CD14-positive monocyte (primary cell): ENCODE measurements at places on chromosomes 12 and 14. TPM values are rescaled to one million over a fixed set of nuclear protein-coding genes. Genes with fewer than 3 reads are reported as not detected.
A peak's percentile ranks its signal among the peaks of the same experiment; 100 is the strongest.

Gene KSR2
- not detected for polyA plus RNA-seq

DNA sequence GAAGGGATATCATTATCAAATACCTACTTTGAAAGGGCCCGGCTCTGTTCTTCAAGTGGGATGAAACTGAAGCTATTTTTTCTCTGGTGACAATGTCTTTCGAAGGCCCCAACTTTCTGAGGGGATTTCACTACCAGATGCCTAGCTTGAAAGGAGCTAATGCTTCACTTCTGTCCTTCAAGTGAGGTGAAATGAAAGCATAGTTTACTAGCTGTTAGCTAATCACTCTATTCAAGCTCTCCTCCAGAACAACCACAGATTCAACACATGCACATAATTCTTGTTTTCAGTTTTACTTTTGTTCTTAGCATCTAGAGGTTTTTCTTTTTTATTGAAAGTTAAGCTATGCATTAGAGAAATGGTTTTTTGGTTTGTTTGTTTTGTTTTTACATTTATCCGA lies 571.4 kb downstream of the NOVA1 start:
- H3K4me1 ChIP-seq, result no peaks in the 10 kb centered on the region
- H3K4me3 ChIP-seq, result no peak overlapping the region
- H3K27ac ChIP-seq, result no peak overlapping the region
- no peak for DNase-seq

DNA sequence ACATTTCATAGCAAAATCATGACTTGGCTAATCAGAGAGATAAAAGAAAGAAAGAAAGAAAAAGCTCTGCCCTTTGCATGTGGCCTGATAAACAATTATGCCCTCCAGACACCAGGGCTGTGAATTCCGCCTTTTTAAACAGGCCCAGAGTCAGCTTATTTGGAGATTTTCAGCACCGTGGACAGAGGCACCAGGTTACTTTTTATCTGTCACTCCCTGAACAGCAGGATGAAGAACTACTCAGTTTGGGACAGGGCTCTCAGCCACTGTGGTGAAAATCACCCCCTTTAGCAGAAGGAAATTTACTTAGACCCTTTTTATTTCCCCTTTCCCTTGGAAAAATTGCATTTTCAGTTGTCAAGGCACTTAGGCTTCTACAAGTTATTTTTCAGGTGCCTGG lies 359.9 kb downstream of the NRXN3 start:
- no peaks in the 10 kb centered on the region for H3K4me1 ChIP-seq
- H3K36me3 ChIP-seq, result no peaks in the 10 kb centered on the region
- H3K27ac ChIP-seq, result no peak overlapping the region
- no peaks in the 10 kb centered on the region for H3K27me3 ChIP-seq
- no peak overlapping the region for H3K4me3 ChIP-seq

DNA sequence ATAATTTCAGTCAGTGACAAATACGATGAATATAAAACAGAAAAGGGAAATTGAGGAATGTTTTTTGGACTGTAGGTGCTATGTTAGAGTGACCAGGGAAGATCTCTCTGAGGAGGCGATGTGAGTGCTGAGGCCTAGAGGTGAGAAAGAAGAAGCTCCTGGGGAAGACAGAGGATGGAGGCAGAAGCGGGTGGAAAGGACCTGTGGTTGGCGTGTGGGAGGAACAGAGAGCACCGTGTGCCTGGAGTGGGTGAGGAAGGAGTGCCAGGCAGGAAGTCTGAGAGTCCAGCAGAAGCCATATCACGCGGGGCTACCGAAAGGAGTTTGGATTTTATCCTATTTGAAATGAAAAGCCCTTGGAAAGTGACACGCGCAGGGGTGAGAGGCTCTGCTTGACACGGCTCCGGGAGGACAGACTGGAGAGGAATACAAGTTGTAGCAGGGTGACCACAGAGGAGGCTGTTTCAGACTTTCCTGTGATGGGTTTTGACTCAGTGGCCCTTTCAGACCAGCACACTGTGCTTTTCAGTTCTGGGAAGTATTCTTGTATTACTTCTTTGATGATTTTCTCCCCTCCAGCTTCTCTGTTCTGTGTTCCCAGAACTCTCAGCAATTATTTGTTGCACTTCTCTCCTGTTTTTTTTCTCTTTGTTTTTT lies 96.9 kb downstream of the VRK1 start:
- no peak overlapping the region for H3K4me3 ChIP-seq
- no peaks in the 10 kb centered on the region for H3K4me1 ChIP-seq
- DNase-seq, result no peak
- no peaks in the 10 kb centered on the region for H3K36me3 ChIP-seq
- H3K27me3 ChIP-seq, result no peaks in the 10 kb centered on the region

DNA sequence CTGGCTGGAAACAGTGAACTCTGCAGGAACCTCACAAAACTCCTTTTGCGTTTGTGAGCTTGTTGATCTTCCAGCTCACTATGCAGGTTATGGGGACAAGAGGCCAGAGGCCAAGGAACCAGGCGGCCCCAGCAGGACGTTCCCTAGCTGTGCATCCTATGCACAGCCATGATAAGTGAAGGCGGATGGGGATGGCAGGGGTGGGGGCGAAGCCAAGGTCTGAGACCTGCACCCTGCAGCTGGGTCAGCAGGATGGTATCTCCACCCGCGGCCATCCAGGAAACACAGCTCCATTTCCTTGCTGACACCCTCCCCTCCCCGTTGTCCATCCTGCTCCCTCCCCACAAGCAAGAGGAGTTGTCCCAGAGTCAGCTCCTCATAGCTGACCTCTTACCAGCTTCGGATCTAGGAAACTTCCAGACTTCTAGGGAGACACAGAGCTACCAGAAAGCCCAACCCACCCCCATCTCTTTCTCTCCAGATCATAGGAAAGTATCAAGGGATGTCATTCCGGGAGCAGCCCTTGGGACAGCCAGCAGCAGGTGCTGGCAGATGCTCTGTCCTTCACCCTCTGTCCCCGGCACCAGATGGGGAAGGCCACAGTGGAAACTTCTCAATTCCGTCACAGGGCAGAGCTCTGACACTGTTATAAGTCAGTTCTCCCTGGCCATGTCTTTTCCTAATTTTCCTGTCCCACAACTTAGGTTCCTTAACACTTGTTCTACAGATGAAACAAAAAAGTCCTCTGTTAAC lies 9.4 kb downstream of the ZBTB39 start:
- no peaks in the 10 kb centered on the region for H3K4me1 ChIP-seq
- no peak for DNase-seq
- H3K27me3 ChIP-seq, result no peaks in the 10 kb centered on the region
- peaks cover 36% of the 10 kb centered on the region for H3K36me3 ChIP-seq

- no peaks in the 10 kb centered on the region for H3K27me3 ChIP-seq
- H3K36me3 ChIP-seq, result no peaks in the 10 kb centered on the region
- DNase-seq, result no peak
- H3K27ac ChIP-seq, result peak overlapping the region; percentile 98
These were observed 79.9 kb downstream of the ARF6 start for GRCh38 chr14:49972823-49973222.

DNA sequence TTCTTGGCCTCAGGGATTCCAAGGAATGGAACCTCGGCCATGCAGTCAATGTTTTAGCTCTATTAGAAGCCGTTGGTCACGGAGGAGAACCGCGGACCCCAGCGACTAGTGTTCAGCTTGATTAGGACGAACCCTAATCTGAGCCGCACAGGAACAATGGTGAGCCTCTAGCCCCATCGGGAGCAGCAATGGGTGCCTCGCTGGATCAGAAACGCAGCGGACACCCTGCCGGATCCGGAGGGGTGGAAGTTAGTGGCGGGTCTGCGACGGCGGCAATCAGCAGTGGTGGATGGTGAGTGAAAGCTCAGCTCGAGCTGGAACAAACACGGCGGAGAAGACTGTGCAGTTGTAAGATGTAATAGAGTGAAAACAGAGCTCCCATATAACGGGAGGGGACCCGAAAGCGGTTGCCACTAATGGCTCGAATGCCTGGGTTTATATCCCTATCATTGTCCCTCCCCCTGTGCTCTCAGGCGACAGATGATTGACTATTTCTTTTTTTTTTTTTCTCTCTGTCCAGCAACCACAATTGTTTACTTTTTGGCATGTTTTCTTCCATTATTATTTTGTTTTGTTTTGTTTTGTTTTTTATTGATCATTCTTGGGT lies 127.7 kb downstream of the ZNF664 start:
- no peak overlapping the region for H3K27ac ChIP-seq
- DNase-seq, result no peak
- H3K4me3 ChIP-seq, result no peak overlapping the region
- H3K27me3 ChIP-seq, result no peaks in the 10 kb centered on the region
- H3K4me1 ChIP-seq, result no peaks in the 10 kb centered on the region
